Gastroesophageal sphincter (tissue), 4 donors: ENCODE measurements at places on chromosomes 5 and 9. TPM values are rescaled to one million over a fixed set of nuclear protein-coding genes. Genes with fewer than 3 reads are reported as not detected.
A peak's percentile ranks its signal among the peaks of the same experiment; 100 is the strongest.

The SCGB3A2 gene
- not detected for total RNA-seq

The CCDC180 gene
- total RNA-seq = 0.12 TPM

The IFNK gene
- not detected for total RNA-seq

The PCDHGB6 gene
- total RNA-seq = 5.9 TPM

GRCh38 chr9:13568405-13568804 lies 288.9 kb upstream of the MPDZ start:
- no peak for ATAC-seq

DNA sequence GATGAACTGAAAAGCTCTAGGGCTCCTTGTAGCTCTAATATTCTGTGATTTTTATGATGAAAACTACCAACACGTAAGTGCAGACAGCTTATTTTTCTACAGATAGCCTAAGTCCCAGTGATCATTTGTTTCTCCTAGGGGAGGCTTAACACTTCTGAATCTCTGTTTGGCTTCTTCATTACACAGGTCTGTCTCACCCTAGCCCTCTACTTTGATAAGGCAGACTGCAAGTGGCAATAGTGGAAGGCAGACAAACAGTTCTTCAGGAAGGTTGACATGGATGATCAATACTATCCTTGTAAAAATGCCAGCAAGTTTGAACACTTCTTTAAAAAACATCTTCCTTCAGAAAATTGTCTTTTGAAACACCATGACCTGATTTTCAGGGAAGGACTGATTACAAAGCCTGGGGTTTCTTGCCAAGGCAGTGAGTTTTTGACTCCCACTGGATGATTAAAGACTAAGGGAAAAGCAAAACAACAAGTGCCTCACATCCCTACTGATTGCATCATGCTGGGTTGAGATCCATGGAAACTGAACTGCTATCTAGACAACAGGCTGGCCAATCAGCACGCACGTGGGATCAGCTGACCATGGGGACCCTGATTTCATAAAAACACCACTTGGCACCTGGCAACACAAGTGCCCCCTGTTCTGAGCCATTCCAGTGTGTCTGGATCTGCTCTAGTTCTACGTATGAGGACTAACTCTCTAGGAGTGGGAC lies 212.2 kb downstream of the SMARCA2 start:
- peak; percentile 80 for ATAC-seq

DNA sequence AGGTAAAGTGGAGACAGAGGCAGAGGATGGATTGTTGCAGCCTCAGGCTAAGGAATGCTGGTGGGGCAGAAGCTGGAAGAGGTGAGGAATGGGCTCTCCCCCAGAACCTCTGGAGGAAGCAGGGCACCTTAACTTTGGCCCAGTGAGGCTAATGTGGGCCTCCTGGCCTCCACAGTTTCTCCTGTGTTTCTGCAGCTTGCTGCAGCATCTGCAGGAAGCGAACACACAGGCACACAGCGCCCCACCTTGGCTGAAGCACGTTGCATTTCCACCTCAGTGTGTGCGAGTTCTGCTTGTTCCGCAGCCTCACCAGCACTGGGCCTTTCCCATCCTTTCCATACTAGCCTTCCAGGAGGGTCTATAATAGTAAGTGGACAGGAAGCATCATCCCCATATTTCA lies 27.2 kb upstream of the ASS1 start:
- ATAC-seq = no peak

GRCh38 chr9:94916956-94917355 lies 190.5 kb downstream of the AOPEP start:
- ATAC-seq = no peak

DNA sequence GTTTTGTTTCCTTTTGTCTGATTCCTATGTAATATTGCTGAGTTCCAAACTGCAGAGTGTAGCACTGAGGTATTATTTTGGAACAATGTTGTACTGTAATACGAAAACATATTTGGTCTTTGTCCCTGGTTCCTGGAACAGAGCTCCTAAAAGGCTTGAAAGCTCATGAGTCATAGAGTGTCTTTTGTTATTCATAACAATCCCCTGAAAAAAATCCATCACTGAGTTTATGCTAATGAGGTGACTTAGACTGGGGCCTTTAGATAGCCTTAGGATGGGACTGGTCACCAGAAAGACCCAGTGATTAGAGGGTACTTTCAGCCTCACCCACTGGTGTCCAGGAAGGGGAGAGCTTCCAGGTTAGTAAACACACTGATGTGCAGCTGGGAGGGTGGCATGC lies 132.7 kb upstream of the POU5F2 start:
- ATAC-seq = no peak
